ENCODE measurements at places on chromosomes 6 and 20.

GRCh38 chr6:109239651-109240321 lies 142.5 kb downstream of the CD164 start:
- no peak for DNase-seq

DNA sequence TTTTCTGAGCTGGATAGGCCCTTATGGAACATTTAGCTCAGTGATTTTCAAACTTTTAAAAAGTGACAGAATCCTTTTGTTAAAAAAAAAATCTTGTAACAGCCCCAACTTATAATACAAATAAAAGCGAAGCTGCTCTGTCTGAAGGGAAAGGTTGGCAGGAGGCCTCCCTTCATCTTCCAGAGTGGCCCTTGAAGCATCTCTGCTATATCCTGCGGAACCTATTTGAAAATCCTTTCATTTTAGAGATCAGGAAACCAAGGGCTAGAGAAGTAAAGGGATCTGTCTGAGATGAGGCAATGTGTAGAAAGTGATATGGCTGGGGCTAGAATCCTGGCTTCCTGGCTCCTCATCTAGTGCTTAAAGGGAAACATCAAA lies 107.8 kb downstream of the UBE3D start:
- DNase-seq = no peak

- no peak for DNase-seq
Observed at GRCh38 chr20:43229696-43230095, 40.0 kb upstream of the PTPRT start.

GRCh38 chr6:89758830-89759229 lies 60.8 kb downstream of the MDN1 start:
- no peak for DNase-seq

DNA sequence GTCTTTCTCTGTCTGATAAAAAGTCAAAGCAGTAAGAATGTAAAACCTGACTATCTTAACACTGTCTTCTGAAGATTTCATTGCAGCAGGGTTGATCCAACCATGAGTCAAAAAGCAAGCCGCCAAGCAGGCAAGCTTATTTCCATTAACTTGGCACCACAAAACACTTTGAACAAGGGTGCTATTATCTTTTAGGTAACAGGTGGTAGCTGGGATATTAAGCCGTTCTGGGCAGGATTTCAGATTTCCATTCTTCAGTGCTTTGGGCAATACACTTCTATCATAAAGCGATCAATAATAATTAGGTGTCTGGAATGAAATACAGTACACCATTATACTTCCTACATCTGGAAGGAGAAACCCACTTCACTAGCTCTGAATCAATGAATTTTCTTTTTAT lies 181.9 kb downstream of the TBC1D7 start:
- DNase-seq = no peak
